ENCODE measurements at places on chromosomes 3 and 15.

- DNase-seq, result peak; percentile 86
These were observed at the start of gene PLXND1 for GRCh38 chr3:129606636-129607390. PLXND1 (minus strand) TSS chr3:129606676; CDS start chr3:129606639, 37 bp downstream.

- no peak for DNase-seq
These were observed 29.4 kb downstream of the SV2B start for GRCh38 chr15:91129436-91129835.

DNA sequence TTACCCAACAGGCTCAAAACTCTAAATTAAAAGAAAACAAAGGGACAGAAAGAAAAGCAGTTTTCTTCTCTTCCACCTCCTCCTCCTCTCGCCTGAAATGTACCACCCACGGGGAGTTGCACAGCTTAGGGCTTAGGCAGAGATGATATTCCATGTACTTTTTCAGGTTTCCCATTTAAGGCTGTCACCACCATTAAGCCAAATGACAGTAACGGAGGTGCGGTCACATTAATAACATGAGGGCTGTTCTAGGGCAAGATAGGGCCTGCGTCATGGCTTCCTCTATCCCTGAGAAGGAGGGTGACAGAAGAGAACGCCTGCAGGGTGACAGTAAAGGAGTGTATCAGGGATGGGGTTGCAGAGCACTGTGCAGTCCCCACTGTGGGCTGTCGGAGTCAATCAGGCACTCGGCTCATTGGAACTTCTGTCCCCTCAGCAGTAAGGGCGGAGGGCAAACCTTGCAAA lies 51.7 kb upstream of the TJP1 start:
- DNase-seq, result no peak

GRCh38 chr3:104521606-104522336 lies 844.9 kb upstream of the ALCAM start:
- no peak for DNase-seq

GRCh38 chr3:188635258-188636042 lies 481.5 kb downstream of the LPP start:
- DNase-seq, result no peak

DNA sequence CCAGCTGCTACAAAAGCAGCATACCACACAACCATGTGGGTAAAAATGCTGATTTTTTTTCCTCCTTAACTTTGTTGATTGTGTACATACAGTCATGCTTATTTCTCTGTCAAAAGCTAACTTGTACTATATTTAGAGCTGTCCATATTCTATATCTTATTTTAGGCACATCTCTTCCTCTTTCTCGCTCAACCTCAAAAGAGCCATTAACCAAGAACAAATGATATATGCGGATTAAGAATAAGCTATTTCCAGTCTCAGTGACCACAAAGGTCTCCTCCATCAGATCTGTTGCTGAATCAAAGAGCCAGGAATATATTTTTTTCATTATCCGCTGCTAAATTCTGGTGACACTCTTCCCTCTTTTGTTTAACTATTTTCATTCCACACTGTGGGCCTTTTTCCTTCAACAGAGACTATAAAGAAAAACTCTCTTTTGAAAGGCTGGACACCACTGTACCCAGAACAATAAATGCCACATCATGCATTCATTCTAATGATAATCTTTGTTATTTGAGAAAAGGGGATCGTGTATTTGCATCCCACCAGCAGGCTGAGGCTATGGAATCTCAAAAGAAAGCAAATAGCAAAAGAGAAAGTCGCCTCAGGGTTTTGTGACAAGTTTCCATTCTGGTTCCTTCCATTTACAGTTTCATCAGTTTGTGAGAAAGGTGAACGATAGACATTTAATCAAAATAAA lies 8.0 kb downstream of the TMEM212 start:
- no peak for DNase-seq

DNA sequence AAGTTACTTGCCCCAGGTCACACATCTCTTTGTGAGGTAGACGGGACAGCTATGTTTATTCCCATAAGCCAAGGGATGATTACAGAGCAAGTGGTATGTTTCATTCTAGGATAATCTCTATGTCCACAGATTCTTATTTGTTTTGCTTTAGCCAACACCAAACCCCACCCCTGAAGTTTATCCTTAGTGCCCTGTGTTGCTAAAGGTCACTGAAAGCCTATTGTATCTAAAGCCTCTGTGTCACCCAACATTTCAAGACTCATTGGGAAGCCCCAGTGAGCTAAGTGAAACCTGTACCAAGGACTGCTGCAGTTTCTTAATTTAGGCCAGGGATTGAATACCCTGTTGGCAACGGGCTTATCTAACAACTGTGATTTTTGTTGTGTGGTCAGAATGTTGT lies 135.6 kb downstream of the ADAMTS9 start:
- no peak for DNase-seq

- no peak for DNase-seq
These were observed 81.1 kb downstream of the IQCH start for GRCh38 chr15:67335534-67336222.

- no peak for DNase-seq
These were observed 88.9 kb downstream of the EOMES start for GRCh38 chr3:27633224-27633545.

DNA sequence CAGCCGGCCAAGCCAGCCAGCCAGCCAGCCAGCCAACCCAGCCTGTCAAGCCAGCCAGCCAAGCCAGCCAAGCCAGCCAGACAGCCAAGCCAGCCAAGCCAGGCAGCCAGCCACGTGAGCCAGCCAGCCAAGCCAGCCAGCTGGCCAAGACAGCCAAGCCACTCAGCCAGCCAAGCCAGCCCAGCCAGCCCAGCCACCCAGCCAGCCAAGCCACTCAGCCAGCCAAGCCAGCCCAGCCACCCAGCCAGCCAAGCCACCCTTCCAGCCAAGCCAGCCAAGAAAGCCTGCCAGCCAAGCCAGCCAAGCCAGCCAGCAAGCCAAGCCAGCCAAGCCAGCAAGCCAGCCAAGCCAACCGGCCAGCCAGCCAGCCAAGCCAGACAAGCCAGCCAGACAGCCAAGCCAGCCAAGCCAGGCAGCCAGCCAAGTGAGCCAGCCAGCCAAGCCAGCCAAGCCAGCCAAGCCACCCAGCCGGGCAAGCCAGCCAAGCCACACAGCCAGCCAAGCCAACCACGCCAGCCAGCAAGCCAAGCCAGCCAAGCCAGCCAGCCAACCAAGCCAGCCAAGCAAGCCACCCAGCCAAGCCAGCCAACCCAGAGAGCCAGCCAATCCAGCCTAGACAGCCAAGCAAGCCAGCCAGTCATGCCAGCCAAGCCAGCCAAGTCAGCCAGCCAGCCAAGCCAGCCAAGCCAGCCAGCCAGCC lies 199.5 kb downstream of the GOLGA6L6 start:
- peak; percentile 72 for DNase-seq

- DNase-seq, result no peak
These were observed 82.0 kb downstream of the USF3 start for GRCh38 chr3:113614402-113614801.

GRCh38 chr3:83453056-83453455 lies 1505.7 kb upstream of the CADM2 start:
- no peak for DNase-seq

GRCh38 chr3:54685213-54685612 lies 242.6 kb downstream of the LRTM1 start:
- DNase-seq, result no peak

- DNase-seq, result no peak
These were observed 426.3 kb downstream of the AGBL1 start for GRCh38 chr15:86505951-86506350.

DNA sequence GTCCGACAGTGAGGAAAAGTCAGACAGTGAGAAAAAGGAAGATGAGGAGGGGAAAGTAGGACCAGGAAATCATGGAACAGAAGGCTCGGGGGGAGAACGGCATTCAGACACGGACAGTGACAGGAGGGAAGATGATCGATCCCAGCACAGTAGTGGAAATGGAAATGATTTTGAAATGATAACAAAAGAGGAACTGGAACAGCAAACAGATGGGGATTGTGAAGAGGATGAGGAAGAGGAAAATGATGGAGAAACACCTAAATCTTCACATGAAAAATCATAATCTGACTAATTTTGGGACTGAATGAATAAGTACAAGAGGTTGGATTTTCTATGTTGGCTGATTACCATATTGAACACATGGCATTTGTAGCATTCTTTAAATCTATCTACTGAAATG lies 26.2 kb downstream of the SEC62 start:
- no peak for DNase-seq

DNA sequence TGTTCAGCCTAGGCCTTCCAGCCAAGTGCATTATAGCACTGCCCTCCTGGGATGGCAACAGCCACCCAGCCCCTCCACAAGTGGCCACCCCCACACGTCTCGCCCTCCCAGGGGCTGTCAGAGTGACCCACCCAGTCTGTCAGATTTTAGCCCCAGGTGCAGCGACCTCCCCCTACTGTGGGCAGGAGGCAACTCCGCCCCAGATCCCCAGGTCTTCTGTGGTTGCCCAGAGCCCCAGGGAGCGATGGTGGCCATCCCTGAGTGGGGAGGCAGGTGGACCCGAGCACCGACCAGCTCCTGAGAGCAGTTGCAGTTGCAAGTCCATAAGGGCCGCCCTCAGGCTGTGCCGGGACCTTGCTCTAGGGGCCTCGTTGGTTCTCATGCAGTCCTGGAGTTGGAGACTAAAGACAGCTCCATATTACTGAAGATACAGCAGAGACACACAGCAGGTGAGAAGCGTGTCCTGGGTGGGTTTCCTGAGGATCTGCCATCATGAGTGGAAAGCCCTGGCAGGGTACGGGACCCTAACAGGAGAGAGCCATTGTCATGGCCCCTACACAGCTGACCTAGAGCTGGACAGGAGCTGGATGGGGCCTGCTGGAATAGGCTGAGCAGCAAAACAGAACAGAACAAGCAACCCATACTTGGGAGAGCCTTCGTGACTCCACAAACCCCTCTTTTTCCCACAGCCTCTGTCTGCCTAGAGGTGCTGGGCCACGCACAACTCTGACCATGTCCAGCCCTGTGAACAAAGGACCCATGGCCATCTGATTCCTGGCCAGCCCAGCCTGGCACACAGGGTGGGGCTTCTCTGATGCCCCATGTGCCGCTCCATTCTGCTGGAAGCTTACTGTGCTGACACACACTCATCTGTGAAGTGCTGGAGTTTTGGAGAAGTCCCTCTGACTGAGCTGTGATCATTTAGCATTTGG lies 110.3 kb upstream of the ALDH1A3 start:
- no peak for DNase-seq

- no peak for DNase-seq
These were observed 709.6 kb upstream of the CFAP20DC start for GRCh38 chr3:59759298-59760031.

GRCh38 chr3:187975561-187976364 lies 178.2 kb upstream of the LPP start:
- DNase-seq, result no peak

DNA sequence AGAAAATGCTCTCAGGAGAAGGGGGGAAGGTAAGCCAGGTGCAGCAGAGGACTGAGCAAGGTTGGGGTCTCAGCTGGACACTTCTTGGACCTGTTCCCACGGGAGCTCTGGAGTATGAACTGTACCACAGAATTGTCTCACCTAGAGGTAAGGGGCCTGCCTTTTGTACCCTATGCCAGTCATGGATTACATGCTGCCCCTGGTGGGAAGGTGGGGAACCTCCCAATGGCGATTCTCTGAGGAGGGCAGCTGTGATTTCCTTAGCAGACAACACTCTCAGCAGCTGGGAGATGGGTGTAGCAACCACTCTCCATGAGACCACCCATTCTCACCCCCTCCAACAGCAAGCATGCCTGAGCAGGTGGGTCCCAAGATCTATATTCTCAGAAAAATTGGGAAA lies 329.4 kb upstream of the CTNNB1 start:
- no peak for DNase-seq

GRCh38 chr15:83653288-83653638 lies 660 bp upstream of the ADAMTSL3 start:
- no peak for DNase-seq

DNA sequence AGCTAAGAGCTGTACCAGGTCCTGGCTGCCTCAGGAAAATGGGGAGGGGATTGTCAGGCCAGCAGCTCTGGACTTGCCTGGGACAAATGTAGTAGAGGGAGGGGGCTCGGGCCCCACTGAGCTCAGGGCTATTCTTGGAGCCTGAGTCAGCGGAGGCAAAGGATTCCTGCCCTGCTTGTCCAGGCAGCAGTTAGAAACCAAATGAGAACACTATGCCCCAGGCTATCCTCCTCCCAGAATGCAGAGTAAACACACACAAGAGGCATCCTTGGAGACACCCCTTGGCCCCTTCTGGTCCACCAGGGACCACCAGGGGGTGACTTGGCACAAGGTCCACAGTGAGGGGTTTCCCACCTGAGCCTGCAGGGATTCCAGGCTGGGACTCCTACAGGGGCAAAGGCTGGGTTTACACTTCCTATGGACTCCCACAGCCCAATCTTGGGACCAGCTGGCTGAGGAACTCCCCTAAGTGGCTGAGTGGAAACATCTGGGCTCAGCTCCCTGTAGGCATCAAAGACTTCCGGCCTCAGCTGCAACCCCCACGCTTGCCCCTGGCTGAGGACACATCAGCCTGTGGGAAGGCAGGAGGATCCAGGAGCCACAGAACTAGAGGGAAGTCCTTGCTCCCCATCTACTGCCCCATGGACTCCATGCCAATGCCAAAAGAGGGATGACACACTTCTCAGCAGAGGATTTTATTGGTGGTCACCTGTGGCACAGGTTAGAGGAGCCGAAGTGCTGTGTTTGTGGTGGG lies 3.4 kb upstream of the COL7A1 start:
- peak; percentile 55 for DNase-seq

DNA sequence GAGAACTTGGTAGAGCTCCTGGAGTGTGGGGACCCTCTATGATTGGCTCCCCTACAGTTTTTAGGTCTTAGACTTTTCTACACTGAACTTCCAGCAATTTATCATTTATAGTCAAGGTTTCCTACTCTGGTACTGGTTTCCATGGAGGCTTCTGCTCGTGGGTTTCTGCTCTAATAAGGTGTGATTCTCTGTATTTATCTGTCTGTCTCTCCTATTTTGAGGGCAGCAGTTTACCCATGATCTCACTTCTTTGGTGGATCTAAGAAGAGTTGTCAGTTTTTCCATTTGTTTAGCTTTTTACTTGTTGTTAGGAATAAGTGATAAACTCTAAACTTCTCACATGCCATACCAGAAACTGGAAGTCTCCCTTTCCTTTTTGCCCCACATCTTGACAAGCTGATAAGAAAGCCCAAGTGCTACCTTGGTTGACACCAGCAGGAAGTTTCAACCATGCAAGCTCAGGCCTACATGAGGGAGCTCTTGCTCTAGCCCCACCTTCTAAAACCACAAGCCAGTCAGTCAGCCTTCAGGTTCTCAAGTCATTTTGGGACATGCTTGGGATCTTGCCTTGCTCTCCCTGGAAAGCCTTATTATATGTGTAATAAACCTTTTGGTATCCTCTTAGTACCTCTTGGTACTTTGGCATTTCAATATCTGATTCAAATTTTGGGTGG lies 10.0 kb downstream of the TIMMDC1 start:
- no peak for DNase-seq

- no peak for DNase-seq
These were observed 1009.8 kb downstream of the TUSC7 start for GRCh38 chr3:117719316-117719926.

GRCh38 chr3:108060331-108060730 lies 30.5 kb downstream of the CD47 start:
- DNase-seq, result no peak
